ENCODE measurements at places on chromosomes 1 and 21. TPM values are rescaled to one million over a fixed set of nuclear protein-coding genes. Genes with fewer than 3 reads are reported as not detected.

The NID1 gene
- 6.6 TPM for polyA plus RNA-seq

The CD84 gene
- polyA plus RNA-seq: 5.5 TPM

The CCDC27 gene
- not detected for polyA plus RNA-seq

The APOBEC4 gene
- polyA plus RNA-seq: not detected

The GTF2B gene
- 40.8 TPM for polyA plus RNA-seq

The GJA8 gene
- not detected for polyA plus RNA-seq

The UBE2U gene
- not detected for polyA plus RNA-seq

The PPIAL4G gene
- not detected for polyA plus RNA-seq

The PADI2 gene
- polyA plus RNA-seq: 142 TPM

The TFF2 gene
- polyA plus RNA-seq: 23.4 TPM

The F13B gene
- not detected for polyA plus RNA-seq

The HAO2 gene
- not detected for polyA plus RNA-seq

The SPRR4 gene
- polyA plus RNA-seq: not detected

The COL16A1 gene
- polyA plus RNA-seq: 4.6 TPM

The IL24 gene
- 0.46 TPM for polyA plus RNA-seq

The PEF1 gene
- 56.5 TPM for polyA plus RNA-seq

All from sigmoid colon (tissue), 7 donors.